Inflammatory macrophage treated with lipopolysaccharide for 1 hour (primary cell): ENCODE measurements at places on chromosomes 6 and 20.

DNA sequence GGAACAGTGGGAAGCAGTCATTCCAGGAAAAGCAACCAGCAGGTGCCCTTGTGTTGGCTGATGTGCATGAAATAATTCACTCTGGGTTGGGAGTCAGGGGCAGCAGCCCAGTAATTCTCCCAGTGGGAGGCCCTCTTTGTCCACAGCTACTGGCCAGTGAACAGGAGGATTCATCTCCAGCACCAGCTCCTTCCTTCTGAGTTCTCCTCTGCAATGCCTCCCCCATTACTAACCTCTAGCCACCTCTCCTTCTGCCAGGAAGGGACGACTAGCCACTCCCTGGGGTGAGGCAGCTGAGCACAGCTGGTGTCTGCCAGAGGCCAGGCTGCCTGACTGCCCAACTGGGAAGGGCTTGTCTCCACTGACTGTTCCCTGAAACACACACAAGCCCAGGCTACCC lies 12.5 kb upstream of the R3HDML start:
- DNase-seq, result no peak

DNA sequence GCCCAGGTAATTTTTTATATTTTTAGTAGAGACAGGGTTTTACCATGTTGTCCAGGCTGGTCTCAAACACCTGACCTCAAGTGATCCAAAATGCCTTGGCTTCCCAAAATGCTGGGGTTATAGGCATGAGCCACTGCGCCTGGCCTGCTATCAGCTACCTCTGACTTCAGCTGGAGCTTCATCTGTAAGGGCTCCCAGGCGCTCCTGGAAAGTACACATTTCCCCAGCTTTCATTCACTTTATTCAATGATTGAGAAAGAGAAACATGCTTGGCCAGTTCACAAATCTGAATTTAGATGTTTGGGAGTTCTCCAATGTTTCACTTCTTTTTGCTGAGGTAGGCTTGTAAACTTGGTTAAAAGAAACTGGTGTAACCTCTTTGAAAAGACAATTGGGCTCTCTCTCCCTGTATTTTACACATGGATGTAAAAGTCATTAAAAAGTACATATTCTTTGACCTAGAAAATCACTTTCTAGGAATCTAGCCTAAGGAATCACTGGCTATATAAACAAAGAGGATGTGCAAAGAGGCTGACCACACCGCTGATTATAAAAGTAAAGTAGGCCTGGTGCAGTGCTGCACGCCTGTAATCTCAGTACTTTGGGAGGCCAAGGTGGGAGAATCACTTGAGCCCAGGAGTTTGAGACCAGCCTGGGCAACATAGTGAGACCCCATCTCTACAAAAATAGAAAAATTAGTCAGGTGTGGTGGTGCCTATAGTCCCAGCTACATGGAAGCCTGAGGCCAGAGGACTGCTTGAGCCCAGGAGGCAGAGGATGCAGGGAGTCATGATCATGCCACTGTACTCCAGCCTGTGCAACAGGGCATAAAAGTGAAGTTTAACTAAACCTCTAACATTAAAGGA lies 128.9 kb downstream of the BACH2 start:
- no peak for DNase-seq

DNA sequence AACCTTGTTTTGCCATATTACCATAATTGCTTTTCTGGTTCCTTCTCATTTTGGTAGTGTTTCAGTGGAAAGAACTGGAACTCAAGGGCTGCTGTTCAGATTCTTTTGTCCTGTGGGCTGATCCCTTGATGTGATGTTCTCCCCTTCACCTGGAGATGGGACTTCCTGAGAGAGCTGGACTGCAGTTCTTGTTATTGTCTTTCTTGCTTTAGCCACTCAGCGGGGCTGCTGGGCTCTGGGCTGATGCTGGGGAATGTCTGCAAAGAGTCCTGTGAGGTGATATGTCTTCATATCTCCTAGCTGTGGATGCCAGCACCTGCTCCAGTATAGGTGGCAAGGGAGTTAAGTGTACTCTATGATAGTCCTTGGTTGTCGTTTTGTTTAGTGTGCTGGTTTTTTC lies 79.0 kb downstream of the BCKDHB start:
- no peak for DNase-seq

- DNase-seq, result no peak
These were observed 3.6 kb downstream of the BPIFA1 start for GRCh38 chr20:33239418-33239817.

- DNase-seq, result no peak
These were observed 122.6 kb upstream of the NOX3 start for GRCh38 chr6:155578251-155578650.
